ENCODE measurements at places on chromosomes 3 and 15. TPM values are rescaled to one million over a fixed set of nuclear protein-coding genes. Genes with fewer than 3 reads are reported as not detected.
A peak's percentile ranks its signal among the peaks of the same experiment; 100 is the strongest.

GRCh38 chr3:193573403-193574191, 18.9 kb upstream of the ATP13A4 start:
- no peaks in the 10 kb centered on the region for H3K4me1 ChIP-seq
- no peaks in the 10 kb centered on the region for H3K36me3 ChIP-seq
- no peak for DNase-seq
- no peaks in the 10 kb centered on the region for H3K27me3 ChIP-seq

CPLX3 gene
- total RNA-seq, result not detected

RARB gene
- 30.7 TPM for total RNA-seq

DNA sequence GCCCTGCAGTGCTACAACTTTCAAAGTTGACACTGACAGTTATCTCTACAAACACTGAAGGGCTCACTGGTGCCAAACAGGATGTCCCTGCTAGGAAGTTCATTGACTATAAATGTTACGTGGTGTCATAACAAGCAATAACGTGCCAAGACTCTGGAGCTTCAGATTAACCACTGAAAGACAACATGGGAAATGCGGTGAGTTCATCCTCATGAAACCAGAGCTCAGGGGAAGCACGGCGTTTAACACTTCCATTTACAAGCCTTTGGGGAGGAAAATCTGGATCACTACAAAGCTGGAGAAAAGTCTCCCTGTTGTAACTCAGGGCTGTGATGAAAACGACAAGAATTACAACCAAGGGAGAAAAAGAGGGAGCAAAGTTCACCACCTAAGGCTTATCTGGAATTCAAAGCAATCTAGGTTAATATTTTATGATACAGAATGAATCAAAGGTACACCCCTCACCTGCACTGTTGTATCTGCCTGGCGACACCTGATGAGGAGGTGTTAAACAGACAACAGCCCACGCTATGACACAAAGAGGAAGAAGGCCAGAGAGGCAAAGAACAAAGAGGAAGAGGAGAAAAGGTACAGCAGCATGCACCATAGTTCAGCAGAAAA, 27.0 kb downstream of the SHQ1 start:
- H3K4me1 ChIP-seq, result peaks cover 19% of the 10 kb centered on the region
- DNase-seq, result peak; percentile 53
- peak overlapping the region; percentile 80 for H3K27ac ChIP-seq
- H3K27me3 ChIP-seq, result no peaks in the 10 kb centered on the region
- no peak overlapping the region for H3K4me3 ChIP-seq

DNA sequence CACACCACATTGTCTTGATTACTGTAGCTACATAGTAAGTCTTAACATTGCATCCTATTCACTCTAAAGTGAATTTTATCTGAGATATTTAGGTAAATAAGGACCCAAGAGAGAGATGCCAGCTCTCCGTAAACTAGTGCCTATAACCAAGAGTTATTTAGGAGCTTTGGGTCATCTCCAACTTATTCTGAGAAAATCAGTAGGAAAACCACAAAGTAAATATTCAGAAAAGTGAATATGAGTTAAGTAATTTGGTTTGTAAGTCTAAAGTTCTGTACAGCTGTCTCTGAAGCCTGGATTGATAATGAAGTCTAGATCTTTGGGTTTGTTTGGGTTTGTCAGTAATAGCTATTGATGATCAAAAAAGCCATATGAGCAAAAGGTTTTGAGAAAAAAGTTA, 120.0 kb downstream of the FNDC3B start:
- H3K27me3 ChIP-seq, result no peaks in the 10 kb centered on the region
- no peak overlapping the region for H3K4me3 ChIP-seq
- H3K36me3 ChIP-seq, result no peaks in the 10 kb centered on the region
- H3K27ac ChIP-seq, result no peak overlapping the region
- peaks cover 15% of the 10 kb centered on the region for H3K4me1 ChIP-seq

CMTM7 gene
- 11.4 TPM for total RNA-seq

DNA sequence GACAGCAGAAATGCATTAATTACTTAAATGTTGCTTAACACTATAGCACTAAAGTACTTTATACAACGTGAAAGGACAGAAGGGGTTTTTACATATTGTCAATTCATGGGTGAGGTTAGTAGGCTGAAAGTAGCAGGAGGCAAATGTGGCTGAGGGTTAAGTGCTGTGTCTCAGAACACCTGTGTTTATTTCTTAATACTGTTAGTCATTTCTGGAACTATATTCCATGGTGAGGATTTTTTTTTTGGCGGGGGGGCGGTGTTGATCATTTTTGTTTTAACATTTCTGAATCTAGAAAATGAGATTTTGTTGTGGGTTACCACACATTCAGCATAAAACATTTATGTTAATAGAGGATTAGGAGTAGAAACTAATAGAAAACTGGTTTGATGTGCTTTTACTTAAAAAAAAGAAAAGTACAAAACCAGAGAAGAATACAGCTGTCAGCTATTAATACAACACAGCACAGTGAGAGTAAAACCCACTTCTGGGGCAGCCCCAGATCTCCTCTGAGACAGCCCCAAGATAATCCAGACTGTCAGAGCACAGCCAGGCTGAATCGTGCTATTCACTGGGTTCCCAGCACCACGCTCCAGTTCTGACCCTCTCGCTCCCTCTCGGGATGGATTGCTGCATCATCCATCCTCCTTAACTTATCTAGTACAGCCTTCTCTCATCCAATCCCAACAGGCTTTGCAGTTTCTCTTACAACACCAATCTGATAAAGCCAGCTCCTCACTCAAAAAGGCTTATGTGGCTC, 307.7 kb downstream of the TUSC7 start:
- DNase-seq, result peak; percentile 32
- no peaks in the 10 kb centered on the region for H3K27me3 ChIP-seq
- H3K36me3 ChIP-seq, result no peaks in the 10 kb centered on the region
- H3K4me1 ChIP-seq, result no peaks in the 10 kb centered on the region
- no peak overlapping the region for H3K27ac ChIP-seq

- peak overlapping the region; percentile 22 for H3K4me3 ChIP-seq
- peaks cover 10% of the 10 kb centered on the region for H3K4me1 ChIP-seq
- no peak for DNase-seq
- no peaks in the 10 kb centered on the region for H3K27me3 ChIP-seq
Measured at GRCh38 chr3:136249593-136249992, 547 bp upstream of the PCCB start.

DNA sequence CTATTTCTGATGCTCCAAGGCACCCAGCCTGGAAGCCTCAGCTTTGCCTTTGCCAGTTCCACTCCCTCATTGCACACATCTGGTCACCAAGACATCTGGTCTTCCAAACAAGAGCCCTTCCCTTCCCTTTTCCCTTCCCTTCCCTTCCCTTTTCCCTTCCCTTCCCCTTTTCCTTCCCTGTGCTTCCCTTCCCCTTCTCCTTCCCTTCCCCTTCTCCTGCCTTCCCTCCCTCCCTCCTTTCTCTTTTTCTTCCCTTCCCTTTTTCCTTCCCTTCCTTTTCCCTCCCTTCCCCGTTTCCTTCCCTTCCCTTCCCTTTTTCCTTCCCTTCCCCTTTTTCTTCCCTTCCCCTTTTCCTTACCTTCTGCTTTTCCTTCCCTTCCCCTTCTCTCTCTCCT, 2.4 kb upstream of the CGNL1 start:
- no peak overlapping the region for H3K4me3 ChIP-seq
- no peak for DNase-seq
- peaks cover 9% of the 10 kb centered on the region for H3K4me1 ChIP-seq

GOLGA8J gene
- 0.13 TPM for total RNA-seq

- no peak overlapping the region for H3K4me3 ChIP-seq
- H3K4me1 ChIP-seq, result no peaks in the 10 kb centered on the region
- no peak overlapping the region for H3K27ac ChIP-seq
- no peaks in the 10 kb centered on the region for H3K27me3 ChIP-seq
Measured at GRCh38 chr3:36135863-36136262, 244.4 kb upstream of the STAC start.

ZSCAN2 gene
- total RNA-seq, result 21.8 TPM

- H3K4me3 ChIP-seq, result no peak overlapping the region
- H3K4me1 ChIP-seq, result peaks cover 61% of the 10 kb centered on the region
- peak overlapping the region; percentile 96 for H3K27ac ChIP-seq
- no peaks in the 10 kb centered on the region for H3K36me3 ChIP-seq
- H3K27me3 ChIP-seq, result no peaks in the 10 kb centered on the region
- peak; percentile 57 for DNase-seq
Measured at GRCh38 chr3:157129803-157130466, 30.0 kb downstream of the CCNL1 start.

DNA sequence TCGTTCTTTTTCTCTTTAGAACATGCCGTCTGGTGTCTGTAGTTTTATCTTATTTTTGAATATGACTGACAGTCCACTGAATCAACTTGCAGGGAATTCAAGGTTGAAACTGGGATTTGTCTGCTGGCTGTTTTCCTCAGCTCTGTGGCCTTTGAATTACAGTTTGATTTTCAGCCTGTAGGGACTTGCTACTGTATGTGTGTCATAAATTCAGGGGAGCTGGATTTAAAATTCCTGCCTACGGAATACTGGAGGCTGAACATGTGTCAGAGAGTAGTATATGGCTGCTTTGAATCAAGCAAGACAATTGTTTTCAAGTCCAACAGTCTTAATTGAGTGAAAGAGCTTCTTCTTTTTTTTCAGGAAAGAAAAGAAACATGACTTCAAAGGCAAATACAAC, 33.9 kb downstream of the RARB start:
- DNase-seq, result no peak
- H3K4me1 ChIP-seq, result peaks cover 28% of the 10 kb centered on the region
- no peaks in the 10 kb centered on the region for H3K36me3 ChIP-seq

DNA sequence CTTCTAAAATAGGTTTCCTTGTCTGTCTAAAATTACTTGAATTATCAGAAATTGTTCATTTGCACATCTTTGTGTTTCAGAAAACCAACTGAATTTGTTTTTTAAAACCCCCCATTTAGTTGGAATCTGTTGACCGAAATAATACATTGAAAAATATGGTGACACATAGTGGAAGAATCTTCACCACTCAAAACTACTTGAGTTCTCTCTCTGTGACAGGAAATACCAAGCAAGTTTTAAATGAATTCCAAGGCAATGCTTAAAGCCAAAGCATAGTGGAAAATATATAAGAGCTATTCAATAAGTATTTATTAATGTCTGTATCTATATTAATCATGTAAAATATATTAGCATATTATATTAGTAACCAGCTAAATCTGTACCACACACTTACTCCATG, 224.9 kb upstream of the COL8A1 start:
- no peaks in the 10 kb centered on the region for H3K4me1 ChIP-seq
- no peaks in the 10 kb centered on the region for H3K36me3 ChIP-seq
- H3K27ac ChIP-seq, result no peak overlapping the region
- no peak for DNase-seq
- no peaks in the 10 kb centered on the region for H3K27me3 ChIP-seq

GRCh38 chr3:51075221-51075775, 309.8 kb upstream of the MANF start:
- H3K27ac ChIP-seq, result no peak overlapping the region
- no peaks in the 10 kb centered on the region for H3K36me3 ChIP-seq
- no peak overlapping the region for H3K4me3 ChIP-seq
- H3K4me1 ChIP-seq, result no peaks in the 10 kb centered on the region

CLDN11 gene
- total RNA-seq, result 21.9 TPM

CCDC39 gene
- not detected for total RNA-seq

GABRA5 gene
- 0.20 TPM for total RNA-seq

DNA sequence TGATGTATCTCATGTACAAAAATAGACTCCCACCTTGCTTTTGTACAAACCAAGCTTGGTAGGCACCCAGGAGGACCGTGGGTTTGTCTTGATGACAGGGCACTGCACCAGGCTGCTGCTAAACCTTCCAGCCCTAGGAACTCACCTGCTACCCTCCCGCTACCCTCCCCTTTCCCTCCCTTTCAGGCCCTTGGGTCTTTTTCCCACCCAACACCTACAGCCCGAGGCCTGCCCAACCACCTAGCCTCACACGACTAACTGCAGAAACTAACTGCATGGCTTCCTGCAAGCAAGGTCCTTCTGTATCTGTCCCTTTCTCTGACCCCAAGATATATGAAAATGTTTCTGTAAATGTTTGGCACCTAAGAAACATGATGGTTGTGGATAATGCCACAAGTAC, 11.1 kb downstream of the PPM1M start:
- H3K36me3 ChIP-seq, result no peaks in the 10 kb centered on the region
- H3K4me3 ChIP-seq, result no peak overlapping the region
- no peak overlapping the region for H3K27ac ChIP-seq
- no peak for DNase-seq
- H3K4me1 ChIP-seq, result peaks cover 6% of the 10 kb centered on the region

DNA sequence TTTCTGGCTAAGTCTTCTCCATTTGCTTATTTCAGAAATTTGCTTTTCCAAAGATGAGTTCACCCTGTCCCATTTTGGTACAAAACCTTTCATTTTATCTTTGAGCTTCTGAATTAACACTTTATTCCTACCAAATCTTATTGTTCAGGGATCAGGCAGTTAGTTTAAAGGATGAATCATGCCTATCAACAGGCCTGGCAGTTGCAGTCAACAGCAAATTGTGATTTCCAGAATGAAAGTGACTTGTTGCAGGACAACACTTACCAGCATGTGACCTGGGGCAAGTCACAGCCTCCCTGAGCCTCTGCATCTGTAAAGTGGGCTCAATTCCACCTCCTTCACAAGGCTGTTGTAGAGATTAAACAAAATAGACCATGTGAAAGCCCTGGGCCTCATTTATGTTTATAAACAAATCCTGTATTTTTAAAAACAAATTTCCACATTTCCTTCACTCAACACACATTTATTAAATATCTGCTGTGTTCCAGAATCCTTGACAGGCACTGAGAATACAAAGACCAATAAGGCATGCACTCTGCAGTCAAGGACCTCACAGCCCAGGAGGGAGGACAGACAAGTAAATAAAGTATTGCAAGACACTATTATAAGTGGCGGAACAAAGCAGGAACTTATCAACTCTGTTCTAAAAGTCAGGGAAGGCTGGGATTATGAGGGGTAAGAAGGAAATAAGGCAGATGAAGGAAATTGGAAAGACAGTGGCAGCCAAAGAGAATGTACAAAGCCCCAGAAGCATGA, 359.1 kb upstream of the IL12A start:
- no peaks in the 10 kb centered on the region for H3K27me3 ChIP-seq
- H3K4me3 ChIP-seq, result no peak overlapping the region
- no peaks in the 10 kb centered on the region for H3K36me3 ChIP-seq
- no peak for DNase-seq
- H3K27ac ChIP-seq, result no peak overlapping the region

Measured in hepatocyte (in vitro differentiated cells).